8988T (cell line): ENCODE measurements at places on chromosomes 5 and 9.

GRCh38 chr5:153551537-153552079 lies 61.1 kb downstream of the GRIA1 start:
- DNase-seq = peak; percentile 18

- DNase-seq = no peak
Measured at GRCh38 chr5:45578270-45578669, 117.9 kb downstream of the HCN1 start.

GRCh38 chr5:103498211-103498610 lies 64.4 kb downstream of the NUDT12 start:
- DNase-seq = no peak

GRCh38 chr5:14003936-14004335 lies 59.4 kb upstream of the DNAH5 start:
- no peak for DNase-seq

GRCh38 chr5:135569755-135570452 lies 8.9 kb downstream of the CXCL14 start:
- peak; percentile 60 for DNase-seq

GRCh38 chr5:124683917-124684555 lies 62.4 kb downstream of the ZNF608 start:
- no peak for DNase-seq

GRCh38 chr9:108534741-108535140 lies 321.0 kb downstream of the ACTL7B start:
- no peak for DNase-seq

DNA sequence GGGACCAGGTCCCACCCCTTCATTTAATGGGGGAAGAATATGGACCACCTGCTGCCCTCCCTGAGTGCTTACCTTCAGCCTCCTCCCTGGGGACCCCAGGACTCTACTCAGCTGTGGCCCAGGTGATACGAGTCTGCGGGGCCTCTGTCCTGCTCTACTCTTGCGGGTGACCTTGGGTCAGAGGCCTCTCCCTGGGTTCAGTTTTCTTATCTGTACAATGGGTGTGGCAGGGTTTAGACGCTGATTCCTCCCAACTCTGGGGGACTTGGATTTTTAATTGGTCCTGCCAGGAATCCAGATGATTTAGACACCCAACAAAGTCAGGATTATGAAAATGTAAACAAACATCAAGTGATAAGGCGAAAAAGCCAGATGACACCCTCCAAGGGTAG lies 25.0 kb downstream of the FAM163B start:
- no peak for DNase-seq

DNA sequence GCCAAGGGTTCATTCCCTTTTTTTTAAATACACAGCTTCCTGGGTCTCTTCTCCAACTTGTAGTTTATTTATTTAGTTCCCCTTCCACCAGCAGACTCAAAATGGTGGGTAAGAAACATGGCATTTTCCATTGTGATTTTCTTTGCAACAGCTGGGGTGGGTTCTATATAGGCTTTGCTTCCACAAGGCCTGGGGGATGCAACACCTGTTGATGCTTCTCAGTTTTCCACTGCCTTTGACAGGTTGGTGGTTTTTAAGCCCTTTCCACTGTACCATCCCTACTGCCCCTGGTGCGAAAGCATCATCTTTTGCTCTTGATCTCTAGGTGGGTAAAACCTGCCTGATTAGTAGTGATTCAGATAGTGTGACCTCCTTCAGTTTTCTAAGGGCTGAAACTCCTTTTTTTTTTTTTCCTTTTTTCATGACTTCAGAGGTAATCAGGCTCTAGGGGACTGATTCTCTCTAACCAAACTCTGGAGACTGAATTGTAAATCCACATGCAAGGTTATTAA lies 8.5 kb downstream of the KDM3B start:
- DNase-seq = no peak

DNA sequence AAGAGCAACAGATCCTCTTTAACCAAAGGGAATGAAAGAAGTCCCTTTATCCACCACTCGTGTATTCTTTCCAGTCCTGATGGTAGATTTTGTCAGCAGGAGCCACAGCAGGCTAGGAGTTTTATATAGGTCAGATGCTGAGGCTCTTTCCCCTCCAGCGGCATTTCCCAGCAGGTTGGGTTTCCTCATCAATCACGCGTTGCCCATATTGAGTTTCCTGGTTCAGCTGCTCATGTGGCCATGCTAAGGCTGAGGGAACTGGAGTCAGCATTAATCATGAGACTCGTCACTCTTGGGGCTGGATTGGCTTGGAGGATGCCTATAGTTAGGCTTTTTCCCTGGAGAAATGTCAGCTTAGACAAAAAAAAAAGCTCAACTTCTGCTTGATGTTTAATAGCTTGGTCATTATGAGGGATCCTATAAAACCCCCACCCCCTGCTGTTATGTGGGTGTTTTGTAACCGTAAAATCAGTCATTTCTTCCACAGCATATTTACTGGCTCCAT lies 193.4 kb upstream of the GAS1 start:
- no peak for DNase-seq

DNA sequence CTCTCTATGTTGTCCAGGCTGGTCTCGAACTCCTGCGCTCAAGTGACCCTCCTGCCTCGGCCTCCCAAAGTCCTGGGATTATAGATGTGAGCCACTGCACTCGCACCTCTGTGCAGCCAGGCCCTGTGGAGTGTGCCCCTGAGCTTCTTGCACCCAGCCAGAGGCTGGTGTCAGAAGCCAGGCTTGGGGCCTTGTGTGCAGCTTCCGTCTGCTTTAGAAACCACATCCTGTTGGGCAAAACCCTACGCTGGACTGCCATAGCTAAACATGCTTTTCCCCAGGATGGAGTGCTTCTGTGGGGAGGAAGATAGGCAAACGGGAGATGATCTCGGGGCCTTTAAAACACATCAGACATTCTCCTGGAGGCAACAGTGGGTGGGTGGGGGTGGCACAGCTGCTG lies 40.1 kb downstream of the PRRT1B start:
- DNase-seq = no peak

GRCh38 chr9:120001536-120001935 lies 578.4 kb downstream of the CDK5RAP2 start:
- no peak for DNase-seq

DNA sequence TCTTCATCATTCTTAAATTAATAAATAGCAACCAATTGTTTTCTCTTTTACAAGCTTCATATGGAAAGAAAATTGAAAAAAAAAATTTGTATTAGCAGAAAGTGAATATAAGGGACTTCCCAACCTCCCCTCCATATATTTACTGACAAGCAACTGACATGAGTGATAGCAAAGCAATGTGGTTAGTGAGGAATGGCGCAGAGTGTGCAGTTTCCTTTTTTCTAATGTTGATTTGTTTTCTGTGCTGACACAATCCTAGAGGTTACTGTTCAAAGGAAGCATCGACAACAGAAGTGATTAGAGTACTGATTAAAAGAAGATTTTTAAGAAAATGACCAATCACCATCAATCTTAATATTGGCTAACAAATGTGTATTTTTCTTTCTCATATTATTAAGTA lies 1.7 kb upstream of the PTGER4 start:
- no peak for DNase-seq

GRCh38 chr5:67095346-67096171 lies 101.0 kb downstream of the CD180 start:
- no peak for DNase-seq

- no peak for DNase-seq
Measured at GRCh38 chr9:116152941-116153764, 438 bp upstream of the PAPPA start.

GRCh38 chr5:55509097-55509496 lies 25.7 kb downstream of the PLPP1 start:
- no peak for DNase-seq

DNA sequence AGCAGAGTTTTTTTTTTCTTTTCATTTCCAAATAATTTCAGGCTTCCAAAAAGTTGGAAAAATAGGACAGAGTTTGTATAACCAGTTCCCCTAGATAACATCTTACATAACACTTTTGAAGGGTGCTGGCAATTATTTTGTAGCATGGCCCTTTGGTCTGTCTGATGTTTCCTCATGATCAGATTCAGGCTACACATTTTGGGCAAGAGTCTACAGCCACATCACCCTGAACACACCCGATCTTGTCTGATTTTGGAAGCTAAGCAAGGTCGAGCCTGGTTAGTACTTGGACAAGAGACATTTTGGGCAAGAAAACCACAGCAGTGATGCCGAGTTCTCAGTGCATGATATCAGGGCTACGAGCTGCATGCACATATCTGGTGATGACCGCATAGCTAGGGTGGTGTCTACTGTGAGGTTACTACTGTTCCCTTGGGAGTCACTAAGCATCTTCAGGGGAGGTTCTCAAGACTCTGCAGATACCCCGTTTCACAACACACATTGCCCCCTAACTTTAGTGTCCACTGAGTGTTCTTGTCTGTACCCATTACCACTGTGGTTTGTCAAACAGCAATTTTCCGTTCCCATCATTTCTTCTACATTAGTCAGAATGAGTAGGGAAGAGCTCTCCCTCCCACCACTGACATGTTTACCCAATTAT lies 86.2 kb downstream of the TTC39B start:
- no peak for DNase-seq

DNA sequence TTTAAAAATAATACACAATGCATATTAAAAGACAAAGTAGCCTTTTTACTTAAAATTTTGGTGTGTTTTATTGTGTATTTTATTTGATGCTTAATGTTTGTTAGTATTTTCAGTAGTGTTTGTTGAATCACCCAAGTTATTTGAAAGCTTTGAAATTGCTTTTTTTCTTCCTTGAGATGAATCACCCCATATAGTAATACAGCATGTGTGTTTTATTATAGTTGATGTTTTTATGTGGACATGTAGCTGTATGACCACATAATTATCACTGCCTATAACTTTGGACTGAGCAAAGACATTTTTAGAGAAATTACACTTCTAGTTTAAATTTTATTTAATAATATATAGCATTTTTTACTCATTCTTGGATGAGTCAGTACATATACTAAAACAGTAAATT lies 18.0 kb downstream of the FAM174A start:
- DNase-seq = no peak

DNA sequence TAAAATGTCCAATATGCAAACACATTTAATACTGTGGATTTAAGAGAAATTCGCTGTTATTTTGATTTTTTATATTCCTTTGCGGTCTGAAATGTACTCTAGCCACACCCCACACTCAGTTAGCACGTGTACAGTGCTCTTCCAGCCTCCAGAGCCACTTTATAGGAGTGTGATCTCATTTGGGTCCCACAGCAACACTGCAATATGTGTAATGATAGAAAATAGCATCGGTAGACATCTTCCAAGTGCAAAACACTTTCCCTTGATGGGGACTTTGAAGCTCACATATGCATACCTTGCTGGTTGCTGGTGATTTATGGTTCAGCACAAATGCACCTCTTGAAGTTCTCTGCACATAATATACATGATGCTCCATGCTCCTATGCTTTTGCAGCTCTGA lies 148.3 kb downstream of the GAS1 start:
- no peak for DNase-seq

- no peak for DNase-seq
Measured at GRCh38 chr9:137643921-137644320, 25.1 kb downstream of the EHMT1 start.

- DNase-seq = no peak
Measured at GRCh38 chr9:86783884-86784283, 163.4 kb downstream of the GAS1 start.

DNA sequence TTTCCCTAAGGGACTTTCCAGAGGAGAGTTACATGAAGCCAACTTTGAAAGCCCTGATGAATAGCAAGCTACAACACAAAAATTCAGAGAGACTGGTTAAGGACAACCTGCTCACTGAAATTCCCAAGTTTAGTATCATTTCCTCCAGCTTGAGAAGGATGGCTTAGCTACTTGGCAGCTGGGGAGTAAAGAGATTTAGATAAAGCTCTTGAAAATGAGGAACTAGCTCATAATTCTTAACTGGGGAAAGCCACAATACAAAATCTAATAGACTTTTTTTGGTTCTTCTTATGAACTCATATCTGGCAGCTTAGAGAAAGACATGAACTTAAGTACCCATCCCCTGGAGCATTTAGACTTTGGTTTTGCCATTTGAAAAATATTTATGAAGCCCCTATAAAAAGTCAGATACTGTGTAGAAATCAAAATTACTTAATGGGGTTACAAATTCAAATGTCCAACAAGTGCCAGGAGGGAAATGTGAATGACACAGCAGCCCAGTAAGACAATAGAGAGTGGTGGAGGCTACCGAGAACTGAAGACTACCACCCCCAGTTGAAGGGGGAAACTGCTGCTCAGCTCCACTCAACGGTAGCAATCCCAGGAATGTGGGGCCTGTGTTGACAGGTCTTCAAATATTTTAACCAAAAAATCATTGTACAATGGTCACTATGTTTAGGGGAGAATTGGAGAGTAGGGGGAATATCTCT lies 79.4 kb upstream of the ADRB2 start:
- DNase-seq = no peak

- no peak for DNase-seq
Measured at GRCh38 chr5:176621661-176622079, 8.7 kb downstream of the SNCB start.

DNA sequence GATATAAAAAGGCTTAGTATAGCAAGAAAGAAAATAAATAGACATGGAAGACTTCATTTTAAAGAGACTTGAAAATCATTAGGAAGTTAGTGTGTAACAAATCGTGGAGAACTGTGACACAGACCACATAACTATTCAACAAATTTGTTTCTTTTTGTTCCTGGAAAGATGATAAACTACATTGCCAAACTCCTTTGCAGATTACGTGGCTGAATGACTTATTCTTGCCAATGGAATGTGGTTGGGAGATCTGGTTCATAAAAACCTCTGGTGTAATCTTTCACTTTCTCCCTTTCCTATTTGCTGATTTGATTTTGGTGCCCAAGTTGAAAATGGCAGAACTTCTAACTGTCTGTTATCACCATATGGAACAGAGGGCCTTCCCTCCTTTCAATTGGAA lies 328.9 kb upstream of the MEF2C start:
- DNase-seq = no peak
